ENCODE measurements at places on chromosomes 5 and 9.

GRCh38 chr9:96430377-96430776 is 12.2 kb upstream of the ZNF367 start:
- DNase-seq = no peak

GRCh38 chr9:116549786-116550660 is 137.1 kb upstream of the TRIM32 start:
- peak; percentile 63 for DNase-seq

DNA sequence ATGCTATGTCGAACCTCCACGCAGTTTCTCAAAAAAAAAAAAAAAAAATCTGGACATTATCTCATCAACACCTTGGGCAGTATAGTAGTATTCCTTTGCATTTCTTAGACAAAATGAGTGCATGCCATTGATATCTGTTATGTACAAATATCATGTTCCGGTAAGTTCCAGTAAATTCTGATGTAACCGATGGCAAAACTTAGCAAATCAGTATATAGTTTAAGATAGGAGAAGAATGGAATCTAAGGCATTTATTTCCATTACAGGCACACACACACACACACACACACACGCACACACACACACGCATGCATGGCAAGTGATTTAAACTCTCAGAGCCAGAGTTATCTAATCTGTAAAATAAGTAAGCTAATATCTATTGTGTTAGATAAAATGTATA is 356.5 kb upstream of the TUSC1 start:
- DNase-seq = no peak

GRCh38 chr5:181207960-181208253 is 2.9 kb upstream of the TRIM7 start:
- DNase-seq = no peak

DNA sequence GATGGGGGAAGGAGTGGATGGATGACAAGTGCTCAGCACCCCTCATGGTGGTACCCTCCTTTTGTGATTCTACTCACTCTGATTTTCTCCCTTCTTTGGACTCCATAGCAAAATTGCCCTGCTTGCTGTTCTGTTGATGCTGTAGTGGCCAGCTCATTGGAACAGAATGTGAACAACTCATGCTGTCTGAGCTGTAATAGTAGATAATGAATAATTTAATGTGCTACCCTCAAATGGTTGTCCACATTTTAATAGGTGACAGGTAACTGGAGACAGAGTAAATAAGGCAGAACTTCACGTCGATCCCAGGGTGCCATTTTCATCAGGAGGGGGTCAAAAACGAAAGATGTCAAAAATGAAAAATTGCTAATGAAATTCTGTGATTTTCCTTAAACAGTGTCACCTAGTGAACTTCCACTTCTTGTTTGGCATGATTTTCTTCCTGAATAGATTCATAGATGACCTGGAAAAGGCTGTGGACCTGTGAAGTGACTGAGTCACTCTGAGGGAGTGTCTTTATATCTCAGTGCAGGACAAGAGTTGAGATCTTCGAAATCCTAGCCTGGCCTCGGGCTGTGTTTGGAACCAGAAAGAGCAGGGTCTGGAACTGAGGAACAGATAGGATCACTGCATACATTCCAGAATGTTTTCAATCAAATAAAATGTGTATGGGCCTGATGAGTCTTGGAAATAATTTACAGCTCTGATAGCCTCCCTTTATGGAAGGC is 270.2 kb downstream of the PSAT1 start:
- peak; percentile 56 for DNase-seq

- no peak for DNase-seq
Measured at GRCh38 chr5:160363660-160364395, 6.6 kb downstream of the C1QTNF2 start.

DNA sequence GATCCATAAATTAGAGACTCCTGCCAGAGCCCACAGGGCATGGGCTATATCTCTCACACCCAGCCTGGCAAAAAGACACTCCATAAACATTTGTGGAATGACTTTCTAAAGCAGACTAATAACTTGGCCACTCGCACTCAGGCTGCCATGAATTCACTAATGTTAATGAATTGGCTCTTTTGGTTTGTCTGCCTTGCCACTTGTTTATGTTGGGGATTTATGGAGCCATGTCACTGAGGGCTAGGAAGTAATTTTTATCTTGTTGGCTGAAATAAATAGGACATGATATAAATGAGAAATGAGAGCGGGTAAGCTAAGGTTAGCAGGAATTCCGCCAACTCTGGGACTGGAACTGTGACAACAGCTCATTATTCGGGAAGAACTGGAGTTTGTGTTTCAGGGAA is 55.2 kb downstream of the DROSHA start:
- DNase-seq = no peak

DNA sequence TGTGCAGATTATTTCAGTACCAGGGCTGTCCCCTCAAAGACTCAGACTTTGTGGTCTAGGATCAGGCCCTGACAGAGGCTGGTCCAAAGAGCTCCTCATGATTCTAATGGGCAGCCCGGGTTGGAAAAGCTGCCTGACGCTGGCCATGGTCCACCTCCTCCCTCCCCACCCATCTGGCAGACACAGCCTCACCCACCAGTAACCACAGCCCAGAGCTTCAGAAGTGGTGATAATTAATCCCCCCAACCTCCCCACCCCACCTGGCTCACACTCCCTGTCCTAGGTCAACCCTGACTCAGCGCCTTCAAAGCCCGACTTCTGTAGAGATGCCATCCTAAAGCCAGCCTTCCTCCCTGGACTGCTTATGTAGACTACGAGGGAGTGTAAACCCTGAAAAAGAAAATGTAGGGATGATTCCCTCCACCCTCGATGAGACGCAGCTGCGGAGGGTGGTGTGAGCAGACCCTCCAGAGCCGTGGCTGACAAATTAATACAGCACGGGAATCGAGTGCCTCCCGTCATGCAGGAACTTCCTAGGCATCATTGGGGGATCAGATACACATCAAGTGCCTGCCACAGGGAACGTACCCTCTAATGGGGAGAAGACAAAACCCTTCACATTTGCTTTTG is 7.0 kb downstream of the UBE2QL1 start:
- DNase-seq = no peak

DNA sequence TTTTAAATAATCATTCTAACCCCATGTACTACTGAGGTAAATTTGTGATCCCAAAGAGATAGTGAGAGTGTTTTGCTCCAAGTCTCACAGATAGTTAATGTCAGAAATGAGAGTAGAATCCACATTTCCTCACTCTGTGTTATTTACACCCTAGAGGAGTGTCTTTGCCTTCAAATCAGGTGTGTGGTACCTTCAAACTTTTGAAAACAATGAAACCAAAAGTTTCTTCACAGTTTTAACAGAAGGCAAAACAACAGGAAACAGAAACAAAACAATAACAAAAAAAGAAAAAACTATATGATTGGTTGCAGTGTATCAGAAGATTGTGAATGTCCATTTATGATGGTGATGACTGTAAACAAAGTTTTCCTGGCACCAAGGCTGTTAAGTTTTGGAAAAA is 85.9 kb downstream of the ERBIN start:
- DNase-seq = no peak

DNA sequence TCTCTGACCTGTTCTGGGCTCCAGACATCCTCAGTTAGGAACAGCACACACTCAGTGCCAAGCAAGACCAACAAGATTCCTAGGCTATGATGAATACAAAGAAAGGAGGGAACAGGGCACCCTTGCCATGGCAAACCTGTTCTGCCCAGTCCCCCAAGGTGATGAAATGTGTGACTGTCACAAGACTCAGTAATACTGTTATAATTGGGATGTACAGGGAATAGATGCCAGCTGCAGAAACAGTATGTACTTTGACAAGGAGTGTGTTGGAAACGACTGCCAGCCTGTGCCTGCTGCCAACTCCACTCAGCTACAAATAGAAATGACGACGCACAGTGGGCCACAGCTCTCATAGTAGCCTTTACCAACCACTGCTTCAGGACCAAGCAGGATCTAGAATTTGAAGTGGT is 453.0 kb downstream of the EFNA5 start:
- no peak for DNase-seq

- peak; percentile 24 for DNase-seq
Measured at GRCh38 chr9:131167146-131167692, 41.8 kb downstream of the NUP214 start.

- DNase-seq = no peak
Measured at GRCh38 chr5:173256800-173257199, 21.8 kb upstream of the NKX2-5 start.

GRCh38 chr5:62661126-62661525 is 82.5 kb downstream of the LRRC70 start:
- no peak for DNase-seq

DNA sequence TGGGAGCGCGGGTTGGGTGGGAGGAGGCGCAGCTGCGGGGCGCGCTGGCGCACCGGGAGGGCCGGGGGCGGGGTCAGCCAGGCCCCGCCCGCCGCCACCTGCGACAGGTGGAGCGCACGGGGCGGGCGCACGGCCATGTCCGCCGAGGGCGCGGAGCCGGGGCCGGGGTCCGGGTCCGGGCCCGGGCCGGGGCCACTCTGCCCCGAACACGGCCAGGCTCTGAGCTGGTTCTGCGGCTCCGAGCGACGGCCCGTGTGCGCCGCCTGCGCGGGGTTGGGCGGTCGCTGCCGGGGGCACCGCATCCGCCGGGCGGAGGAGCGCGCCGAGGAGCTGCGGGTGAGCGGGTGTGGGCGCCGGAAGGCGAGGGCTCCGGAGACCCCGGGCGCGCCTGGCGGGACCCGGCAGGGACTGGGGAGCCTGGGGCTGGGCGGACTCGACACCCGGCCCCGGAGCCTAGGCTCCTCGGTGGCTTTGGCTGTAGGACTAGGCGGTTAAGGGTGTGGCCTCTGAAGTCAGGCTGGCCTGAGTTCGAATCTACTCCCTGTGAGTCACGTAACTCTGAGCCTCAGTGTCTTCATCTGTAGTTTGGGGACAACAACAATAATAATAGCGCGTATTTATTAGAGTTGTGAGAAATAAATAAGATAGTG is at the start of gene BSPRY:
Gene BSPRY (plus strand): TSS at position 97 of the 650 bp plus-strand sequence. CDS start 39 bp downstream, at position 136.
- no peak for DNase-seq

DNA sequence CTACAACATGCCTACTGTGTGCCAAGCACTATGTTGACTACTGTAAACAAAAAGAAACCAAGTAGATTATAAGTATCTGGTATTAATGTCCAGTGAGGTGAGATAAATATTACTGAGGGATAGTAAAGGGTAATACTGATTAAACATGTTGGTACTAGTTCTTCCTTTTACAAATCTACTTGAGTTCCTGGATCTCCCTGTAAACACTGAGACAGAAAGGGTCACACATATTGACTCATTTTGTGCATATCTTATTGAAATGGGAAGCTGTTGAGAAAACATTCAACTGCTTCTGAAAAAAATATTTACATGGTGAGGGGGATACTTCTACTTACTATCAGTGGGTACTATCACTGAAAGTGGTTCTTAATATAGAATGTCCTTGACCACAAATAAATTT is 24.3 kb downstream of the EFNA5 start:
- DNase-seq = no peak

- peak; percentile 78 for DNase-seq
Measured at GRCh38 chr9:106697750-106698502, 165.0 kb upstream of the ZNF462 start.

GRCh38 chr5:20572614-20573013 is 584.6 kb upstream of the CDH18 start:
- DNase-seq = peak; percentile 56

- DNase-seq = no peak
Measured at GRCh38 chr9:281741-282645, 67.3 kb downstream of the DOCK8 start.

GRCh38 chr9:131395157-131396098 is 1.5 kb downstream of the PRRC2B start:
- DNase-seq = no peak

DNA sequence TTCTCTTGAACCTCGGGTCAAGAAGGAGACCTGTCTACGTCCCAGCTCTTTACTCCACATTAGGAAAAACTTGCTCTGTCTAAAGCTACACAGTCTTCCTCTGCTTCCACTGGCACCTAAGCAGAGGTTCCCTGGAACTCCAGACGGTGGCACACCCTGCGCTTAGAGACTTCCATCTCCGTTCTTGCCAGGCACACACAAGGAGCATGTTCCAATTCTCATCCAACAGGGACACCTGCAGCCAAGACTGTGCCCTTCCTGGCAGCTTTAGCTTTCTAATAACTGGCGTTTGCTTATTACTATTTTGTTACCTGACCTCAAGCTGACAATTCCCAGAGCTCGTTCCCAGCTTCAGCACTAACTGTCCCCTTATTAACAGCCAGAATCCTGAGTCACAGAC is 16.0 kb downstream of the CAPSL start:
- DNase-seq = no peak

DNA sequence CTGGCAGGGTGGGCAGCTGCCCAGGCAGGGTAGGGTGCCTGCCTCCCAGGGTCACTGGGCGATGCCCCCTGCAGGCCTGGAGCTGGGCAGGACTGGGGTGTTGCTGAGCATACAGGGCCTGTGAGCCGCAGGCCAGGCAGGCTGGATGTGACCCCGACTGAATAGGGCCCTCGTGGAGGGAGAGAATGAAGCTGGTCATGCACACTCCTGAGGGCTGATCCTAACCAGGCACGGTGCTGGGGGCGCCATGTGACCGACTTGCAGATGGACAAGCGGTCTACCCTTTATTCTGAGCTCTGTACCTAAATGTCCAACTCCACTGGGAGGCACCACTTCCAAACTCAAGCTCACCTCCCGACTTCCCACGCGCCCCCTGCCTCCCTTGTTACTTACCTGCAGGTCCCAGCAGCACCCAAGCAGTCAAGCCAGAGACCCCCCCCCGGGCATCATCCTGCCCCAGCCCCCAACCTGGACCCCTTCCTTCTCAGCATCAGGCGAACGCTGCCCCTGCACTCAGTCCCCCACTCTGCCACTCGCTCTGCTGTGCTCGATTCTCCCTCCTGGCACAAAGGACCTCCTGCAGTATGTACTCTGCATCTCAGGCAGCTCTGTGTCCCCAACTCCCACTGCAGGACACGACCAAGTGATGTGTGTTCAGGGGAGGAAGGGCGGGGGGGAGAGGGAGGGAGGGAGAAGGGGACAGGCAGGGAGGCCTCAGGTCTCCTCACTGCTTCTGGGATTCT is 76.8 kb upstream of the PHYKPL start:
- no peak for DNase-seq

DNA sequence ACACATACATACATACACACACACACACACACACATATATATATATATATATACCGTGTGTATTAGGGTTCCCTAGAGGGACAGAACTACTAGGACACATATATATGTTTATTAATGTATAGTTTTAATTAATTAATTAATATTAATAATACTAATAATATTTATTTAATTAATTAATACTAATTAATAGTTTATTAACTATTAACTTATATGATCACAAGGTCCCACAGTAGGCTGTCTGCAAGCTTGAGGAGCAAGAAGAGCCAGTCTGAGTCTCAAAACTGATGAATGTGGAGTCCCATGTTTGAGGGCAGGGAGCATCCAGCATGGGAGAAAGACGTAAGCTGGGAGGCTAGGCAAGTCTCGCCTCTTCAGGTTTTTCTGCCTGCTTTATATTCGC is 398.0 kb upstream of the KIF2A start:
- no peak for DNase-seq

- DNase-seq = no peak
Measured at GRCh38 chr9:2810420-2811075, 33.3 kb downstream of the PUM3 start.

DNA sequence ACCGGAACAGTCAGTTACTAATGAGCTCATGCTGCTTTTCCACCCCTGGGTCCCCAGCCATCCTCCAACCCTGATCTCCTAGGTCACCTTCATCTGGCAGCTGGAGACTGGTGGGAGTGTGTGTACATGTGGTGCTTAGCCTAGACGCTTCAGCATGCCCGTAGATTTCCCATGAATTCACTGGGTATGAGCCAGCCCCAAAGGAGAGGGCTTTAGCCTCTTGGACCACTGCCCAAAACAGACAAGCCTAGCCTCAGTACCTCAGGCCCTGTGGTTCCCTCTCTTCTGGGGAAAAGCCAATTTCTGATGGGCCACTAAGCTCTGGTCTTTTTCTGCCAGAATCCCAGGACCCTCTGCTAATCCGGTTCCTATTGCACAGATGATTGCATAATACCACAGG is 48.0 kb upstream of the ASTN2 start:
- DNase-seq = no peak

Data from fibroblast of mammary gland (primary cell).